KG1 (cell line): ENCODE measurements at places on chromosomes 3 and 15.

DNA sequence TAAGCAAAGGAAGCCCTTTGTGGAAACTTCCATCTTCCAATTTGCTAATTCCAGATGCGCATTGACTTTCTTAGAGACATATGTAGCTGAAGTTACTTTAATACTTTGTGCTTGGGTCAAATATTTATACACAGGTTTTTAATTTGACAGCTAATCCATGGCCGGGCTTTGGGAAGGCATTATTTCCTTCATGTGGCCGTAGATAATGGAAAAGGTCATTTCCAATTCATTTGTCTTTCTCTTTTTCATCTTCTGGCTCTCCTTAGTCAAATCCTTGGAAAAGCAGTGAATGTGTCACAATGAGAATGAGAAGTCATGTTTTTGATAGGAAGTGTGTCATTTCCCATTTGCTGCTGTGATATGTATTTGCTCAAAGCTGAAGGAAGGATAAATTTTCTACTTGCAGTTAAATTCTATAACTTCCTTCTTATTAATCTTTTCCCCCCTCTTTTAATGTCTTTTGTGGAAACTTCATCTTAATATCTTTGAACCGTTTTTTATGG, 323.3 kb downstream of the CLSTN2 start:
- DNase-seq = no peak

DNA sequence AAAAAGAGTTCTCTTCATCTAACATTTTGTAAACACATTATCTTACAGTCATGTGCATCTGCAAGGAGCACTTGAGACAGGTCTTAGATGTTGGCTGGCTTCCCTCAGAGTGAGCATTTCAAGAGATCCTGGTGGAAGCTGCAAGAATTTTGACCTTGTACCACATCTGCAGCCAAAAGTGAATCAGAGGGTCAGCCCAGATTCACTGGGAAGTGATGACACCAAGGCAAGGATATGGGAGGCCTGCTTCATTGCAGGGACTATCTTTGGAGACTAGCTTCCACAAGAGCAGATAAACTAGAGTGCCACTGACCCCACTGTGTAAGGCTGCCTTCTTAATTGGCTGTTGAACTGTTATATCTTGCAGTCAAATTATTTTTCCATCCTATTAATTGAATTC, 21.3 kb upstream of the GADL1 start:
- DNase-seq = no peak

GRCh38 chr3:41026394-41027177, 172.7 kb upstream of the CTNNB1 start:
- DNase-seq = no peak

GRCh38 chr3:188513662-188514328, 359.8 kb downstream of the LPP start:
- DNase-seq = no peak

DNA sequence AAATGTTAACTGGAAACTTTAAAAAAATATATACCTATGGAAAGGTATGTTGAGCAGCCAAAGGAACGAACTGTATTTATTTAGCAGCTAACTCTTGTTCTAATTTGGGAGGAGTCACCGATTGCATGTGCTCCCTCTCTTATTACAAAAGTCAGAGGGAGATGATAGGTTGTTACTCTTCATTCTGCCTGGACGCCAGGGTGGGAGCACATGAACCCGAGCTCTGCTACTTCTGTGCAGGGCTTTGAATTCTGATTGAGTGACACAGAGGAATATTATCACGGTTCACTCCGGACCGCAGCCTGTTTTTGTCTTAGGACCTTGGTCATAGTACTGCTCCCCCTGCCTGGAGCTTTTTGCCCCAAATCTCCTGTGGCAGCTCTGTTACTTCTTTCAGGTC, 36.9 kb upstream of the LRIG1 start:
- no peak for DNase-seq

GRCh38 chr3:121064121-121064520, 156.1 kb downstream of the STXBP5L start:
- no peak for DNase-seq

DNA sequence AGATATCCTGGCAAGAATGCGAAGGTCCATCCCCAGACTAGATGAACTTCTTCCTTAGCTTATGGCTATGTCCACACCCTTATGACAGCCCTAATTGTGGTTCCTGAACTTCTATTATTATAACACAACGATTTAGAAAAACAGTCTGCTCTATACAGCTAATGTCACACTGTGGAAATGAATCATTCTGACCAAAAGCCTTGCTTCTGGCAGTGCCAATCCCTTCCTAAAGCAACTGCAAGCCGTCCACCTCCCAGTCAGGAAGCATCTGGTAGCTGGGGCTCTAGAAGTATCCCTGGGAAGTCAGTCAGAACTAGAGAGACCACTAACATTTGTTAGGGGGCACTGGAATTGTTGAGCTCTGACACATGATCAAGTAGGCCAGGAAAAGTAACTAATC, 45.0 kb downstream of the MYO5A start:
- no peak for DNase-seq

DNA sequence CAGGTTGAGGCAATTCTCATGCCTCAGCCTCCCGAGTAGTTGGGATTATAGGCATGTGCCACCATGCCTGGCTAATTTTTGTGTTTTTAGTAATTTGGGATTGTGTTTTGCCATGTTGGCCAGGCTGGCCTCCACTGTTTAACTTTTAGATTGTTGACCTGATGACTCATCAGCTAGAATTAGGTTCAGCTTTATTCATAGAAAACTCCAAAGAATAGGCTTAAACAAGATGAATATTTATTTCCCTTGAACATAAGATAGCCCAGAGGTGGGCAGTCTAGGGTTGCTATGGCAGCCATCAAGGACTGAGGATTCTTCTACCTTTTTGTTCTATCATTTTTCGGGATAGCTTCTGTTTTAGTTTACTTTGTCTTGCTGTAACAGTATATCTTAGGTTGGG, 99.6 kb upstream of the SELENOK start:
- no peak for DNase-seq

DNA sequence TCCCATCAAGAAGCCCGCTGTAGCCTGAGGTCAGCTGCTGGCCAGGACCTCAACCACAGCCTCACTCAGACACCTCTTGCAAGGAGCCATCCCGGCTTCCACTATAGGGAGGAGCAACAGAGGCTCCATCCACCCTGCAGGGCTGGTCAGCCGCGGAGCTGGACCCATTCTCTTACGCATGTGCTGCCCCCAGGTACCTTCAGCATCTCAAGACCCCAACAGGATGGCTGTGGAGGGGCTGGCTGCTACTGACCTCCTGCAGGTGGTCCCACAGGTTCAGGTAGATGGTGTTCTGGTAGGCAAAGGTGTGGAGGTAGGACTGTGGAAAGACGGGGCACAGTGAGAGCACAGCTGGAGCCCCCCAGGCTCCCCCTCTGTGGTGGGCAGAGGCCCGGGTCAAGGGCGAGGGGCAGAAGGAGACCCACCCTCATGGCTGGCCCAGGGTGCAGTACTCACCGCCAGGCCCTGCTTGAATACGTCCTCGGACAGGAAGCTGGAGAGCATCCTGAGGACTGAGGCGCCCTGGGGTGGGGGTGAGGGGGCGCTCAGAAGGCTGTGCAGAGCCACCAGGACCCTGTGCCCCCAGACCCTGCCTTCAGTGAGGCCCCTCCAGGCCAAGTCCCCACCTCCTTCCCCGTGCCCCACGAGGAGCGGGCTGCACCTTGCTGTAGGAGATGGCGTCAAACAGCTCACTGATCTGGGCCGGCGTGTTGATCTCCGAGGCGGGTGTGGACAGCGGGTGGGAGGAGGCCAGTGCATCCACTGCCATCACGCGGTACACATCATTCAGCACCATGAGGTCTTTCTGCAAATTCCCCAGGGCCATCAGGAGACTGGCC, 11.4 kb downstream of the ANPEP start:
- DNase-seq = no peak

- DNase-seq = no peak
Measured at GRCh38 chr15:56208641-56209155, 35.0 kb downstream of the RFX7 start.

- DNase-seq = no peak
Measured at GRCh38 chr3:59717679-59718205, 667.9 kb upstream of the CFAP20DC start.

- DNase-seq = no peak
Measured at GRCh38 chr3:133884054-133884886, 11.4 kb downstream of the RAB6B start.

GRCh38 chr3:183108001-183108449, 8.7 kb upstream of the MCCC1 start:
- no peak for DNase-seq

DNA sequence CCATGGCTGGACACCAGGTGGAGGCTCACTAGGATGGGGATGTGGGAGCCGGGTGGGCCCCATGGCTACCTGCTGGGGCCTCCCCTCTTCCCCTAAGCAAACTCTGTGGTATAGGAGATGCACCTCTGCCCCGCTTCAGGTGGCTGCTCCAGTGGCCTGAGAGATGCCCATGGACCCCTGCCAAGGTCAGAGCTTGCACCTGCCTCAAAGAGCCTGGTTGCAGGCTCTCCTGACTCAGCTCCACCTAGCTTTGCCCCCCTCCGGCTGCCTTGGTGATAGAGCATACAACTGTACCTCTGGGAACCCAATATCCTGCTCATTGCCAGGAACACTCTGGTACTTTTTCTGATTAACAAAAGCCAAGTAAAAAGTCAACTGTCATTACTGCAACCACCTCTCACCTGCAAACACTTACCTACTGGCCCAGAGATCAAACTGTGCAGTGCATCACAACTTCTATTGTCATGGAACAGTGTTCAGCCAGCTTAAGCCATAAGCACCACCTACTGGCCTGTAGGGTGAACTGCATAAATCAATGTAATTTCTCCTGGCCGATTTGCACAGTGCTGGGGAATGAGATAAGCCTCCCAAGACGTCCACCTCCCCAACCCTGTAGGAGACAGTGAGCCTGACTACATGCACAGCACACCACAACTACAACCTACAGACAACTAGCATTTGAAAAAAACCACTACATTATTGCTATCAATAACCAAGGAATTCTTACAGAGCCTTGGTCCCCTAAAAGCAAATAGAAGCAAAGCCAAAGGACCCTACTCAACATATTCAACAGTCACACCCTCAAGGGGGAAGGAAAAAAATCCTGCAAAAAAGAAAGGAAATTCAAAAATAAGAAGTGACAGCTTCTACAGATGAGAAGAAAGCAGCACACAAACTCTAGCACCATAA, 352.4 kb upstream of the ARHGEF26 start:
- no peak for DNase-seq

DNA sequence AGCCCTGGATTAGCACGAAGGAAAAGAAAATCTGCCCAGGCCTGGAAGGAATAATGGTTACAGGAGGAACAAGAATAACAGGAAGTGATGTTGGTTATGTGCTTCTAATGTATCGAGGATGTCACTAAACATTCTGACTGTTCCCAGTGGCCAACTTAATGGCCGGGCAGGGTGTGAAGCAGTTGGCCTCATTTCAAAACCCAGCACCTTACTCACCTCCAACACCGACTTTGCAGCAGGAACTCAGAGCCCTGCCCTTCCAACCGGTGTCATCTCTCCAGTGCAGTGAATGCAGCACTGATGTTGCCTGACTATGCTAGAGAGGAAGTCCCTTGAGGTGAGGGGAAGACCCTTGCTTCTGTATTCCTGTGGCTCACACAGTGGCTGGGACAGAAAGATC, 162.4 kb upstream of the LRTM1 start:
- no peak for DNase-seq

GRCh38 chr3:139985576-139985975, 50.6 kb downstream of the CLSTN2 start:
- DNase-seq = no peak

- no peak for DNase-seq
Measured at GRCh38 chr15:90972133-90972532, 17.4 kb downstream of the RCCD1 start.

GRCh38 chr15:55008421-55008820, 188.3 kb downstream of the RSL24D1 start:
- no peak for DNase-seq

GRCh38 chr3:37997791-37998370, 7.3 kb downstream of the VILL start:
- no peak for DNase-seq

DNA sequence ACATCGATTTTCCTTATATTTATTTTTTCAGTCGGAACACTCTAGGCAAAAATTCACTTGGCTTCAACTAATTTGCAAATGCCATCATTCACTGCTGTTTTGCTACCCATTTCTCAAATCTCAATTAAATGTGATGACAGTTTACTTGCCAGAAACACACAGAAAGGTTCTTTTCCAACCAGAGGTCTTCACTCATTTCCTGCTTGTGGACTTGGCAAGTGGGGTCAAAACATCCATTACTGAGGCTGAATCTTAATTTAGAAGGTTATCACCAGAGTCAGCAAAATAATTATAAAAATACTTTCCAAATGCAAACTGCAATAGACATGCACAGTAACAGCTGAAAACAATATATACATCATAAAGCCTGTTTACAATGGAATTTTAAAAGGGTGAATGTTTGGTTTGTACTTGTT, 625.4 kb upstream of the TBL1XR1 start:
- no peak for DNase-seq

DNA sequence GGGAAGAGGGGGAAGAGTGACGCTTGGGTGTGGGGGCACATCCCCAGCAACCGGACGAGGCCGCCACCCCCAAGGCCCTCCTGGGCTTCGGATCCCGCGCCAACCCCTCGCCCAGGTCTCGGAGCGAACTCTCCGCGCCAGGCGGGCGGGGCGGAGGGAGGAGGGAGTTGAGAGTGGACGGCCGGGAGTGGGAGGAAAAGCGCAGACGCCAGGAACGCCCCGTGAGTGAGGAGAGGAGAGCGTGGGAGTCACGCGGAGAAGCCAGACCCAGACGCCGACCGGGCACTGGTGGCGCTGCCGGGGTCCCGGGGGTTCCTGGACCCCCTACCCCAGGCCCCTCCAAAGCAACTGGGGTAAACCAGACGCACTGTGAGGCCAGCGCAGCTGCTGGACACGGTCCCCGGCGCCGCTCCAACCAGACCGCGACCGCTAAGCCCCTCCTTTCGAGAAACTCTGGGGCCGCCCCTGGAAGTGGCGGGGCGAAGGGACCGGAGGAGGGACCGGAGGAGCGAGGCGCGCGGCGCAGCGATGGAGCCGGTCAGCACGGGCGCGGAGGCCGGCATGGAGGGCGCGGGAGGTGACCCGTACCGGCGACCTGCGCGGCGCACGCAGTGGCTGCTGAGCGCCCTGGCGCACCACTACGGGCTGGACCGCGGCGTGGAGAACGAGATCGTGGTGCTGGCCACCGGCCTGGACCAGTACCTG, at the start of gene EFCC1:
Gene EFCC1, plus strand, starts transcription at position 204 of the 705 bp plus-strand sequence. Its CDS starts 325 bp downstream, at position 529.
- DNase-seq = no peak

GRCh38 chr3:99559196-99559595, 79.2 kb upstream of the COL8A1 start:
- DNase-seq = no peak

- DNase-seq = no peak
Measured at GRCh38 chr3:106836906-106837305, 540.3 kb upstream of the CCDC54 start.

DNA sequence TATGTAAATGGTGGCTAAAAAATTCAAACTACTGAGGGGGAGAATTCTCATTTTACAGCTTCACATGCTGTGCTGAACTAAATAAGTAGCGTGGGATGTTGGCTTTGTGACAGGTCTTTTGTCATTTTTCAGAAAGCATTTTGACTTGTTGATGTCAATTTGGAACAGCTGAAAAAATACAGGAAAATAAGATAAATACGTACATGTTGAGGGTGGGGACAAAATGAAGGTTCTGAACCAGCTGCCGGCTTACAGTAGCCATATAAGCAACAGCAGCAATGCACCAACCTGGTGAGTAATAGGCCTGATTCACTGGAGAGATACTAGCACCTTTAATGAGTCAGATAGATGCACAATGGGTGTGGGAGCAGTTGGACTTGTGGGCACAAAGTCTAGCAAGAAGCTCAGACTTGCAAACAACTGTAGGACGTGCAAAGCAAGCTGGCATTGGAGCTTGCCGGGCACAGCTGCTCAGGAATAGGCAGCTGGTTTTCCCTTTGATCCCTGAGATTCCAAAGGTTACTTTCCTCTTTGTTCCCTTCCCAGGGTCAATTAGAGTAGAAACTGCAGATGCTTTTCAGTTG, 12.9 kb downstream of the B3GNT5 start:
- no peak for DNase-seq
